ENCODE measurements at places on chromosomes 7 and 10.

DNA sequence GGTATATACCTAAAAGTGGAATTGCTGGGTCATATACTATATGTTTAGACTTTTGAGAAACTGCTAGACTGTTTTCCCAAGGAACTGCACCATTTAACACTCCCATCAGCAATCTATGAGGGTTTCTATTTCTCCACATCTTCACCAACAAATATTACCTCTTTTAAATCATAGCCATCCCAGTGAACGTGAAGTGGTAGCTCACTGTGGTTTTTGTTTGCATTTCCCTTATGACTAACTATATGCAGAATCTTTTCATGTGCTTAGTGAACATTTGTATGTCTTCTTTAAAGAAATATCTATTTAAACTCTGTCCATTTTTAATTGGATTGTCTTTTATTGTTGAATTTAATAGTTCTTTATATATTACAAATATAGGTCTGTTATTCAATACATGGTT, 115.8 kb upstream of the SEC61G start:
- no peak for DNase-seq

DNA sequence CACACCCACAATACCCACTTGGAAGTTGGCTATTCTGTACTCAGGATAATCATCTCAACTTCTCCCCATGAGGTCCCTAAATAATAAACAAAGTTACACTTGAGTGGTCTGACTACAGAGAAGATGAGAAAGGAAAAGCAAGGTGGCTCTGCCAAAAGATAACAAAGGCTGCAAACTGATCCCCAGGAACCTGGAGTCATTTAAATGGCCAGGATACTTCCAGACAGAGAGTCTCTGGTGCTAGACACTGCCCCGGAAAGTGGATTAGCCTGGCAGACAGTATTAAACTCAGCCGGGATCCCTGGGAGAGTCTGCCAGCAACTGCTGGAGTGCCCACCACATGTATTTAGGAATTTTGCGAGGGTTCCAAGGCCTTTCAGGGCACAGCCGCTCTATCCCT, 93.7 kb downstream of the DGKI start:
- DNase-seq = no peak

- no peak for DNase-seq
Measured at GRCh38 chr10:43404704-43405084, 4.3 kb downstream of the HNRNPF start.

- DNase-seq = no peak
Measured at GRCh38 chr10:6770846-6771245, 190.8 kb upstream of the PRKCQ start.

DNA sequence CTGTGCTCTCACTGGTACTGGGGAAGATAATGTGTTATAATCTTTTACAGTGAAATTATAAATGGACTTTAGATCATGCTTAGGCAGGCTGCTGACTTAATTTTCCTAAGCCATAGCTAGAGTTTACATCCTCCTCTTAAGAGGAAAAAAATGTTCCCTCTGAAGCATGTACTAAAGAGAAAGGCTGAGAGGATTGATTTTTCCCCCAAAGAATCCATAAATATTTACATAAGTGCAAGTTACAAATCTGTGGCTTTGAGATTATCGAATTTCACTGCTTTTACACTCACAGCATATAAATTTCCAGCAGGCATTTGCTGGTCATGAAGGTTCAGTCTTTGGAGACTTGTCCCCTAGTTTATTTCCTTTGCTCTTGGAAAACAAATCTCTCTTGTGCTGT, 43.7 kb downstream of the CREB5 start:
- DNase-seq = no peak

GRCh38 chr10:129868449-129869035, 95.5 kb downstream of the EBF3 start:
- DNase-seq = no peak

DNA sequence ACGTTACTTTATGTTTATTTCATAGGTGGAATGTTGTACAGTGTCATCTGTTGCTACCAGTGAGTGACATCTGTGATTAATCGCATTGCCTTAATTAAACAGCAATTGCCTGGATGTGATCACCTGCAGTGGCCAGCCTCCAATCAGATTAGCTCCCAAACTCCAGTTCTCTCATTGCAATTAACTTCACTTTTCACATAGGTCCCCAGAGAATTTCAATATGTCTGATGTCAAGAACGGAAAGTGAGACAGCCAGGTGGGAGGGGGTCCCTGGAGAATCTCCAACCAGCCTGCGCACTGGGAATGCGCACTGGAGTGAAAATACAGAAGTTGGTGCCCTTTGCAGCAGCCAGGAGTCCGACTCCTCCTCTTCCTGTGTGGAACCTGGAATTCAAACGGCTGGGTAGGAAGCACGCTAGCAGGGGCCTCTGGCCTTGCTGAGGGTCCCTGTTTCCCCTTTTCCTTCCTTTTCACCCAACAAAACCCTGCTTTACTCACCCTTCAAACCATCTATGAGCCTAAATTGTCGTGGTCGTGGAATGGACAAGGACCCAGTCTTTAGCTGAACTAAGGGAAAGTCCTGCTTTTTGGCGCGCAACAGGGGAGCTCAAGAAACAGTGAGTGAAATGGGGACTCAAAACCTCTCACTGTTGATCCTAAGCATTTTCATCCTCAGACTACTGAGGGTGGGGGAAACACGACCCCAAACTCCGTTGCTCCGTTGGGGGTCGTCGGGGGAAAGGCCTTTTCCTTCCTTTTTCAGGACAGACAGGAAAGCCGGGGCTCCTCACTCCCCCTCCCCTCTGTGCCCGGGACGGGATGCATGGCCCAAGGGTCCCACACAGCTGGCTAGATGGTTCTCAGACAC, 1355.5 kb upstream of the LRRTM3 start:
- peak; percentile 41 for DNase-seq

- no peak for DNase-seq
Measured at GRCh38 chr7:50742401-50742800, 40.3 kb downstream of the GRB10 start.

- DNase-seq = no peak
Measured at GRCh38 chr7:3915337-3915878, 614.4 kb downstream of the SDK1 start.

DNA sequence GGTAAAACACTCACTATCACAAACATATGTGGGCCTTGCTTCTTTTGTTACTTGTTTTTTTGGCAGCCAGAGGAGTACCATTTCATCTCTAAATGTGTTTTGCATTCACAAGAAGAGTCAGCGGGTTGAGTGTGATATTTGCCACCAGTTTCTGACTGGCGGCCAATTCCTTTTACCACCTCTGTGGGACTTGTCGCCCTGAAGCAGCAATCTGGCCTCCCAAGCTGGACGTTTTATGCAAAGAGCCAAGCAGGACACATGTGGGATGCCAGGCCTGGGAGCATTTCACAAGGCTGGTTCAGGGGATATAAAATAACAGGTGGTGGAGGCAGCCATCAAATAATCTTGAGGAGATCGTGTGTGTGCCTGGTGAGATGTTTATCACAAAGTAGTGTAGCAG, 61.8 kb upstream of the TRIL start:
- peak; percentile 90 for DNase-seq

DNA sequence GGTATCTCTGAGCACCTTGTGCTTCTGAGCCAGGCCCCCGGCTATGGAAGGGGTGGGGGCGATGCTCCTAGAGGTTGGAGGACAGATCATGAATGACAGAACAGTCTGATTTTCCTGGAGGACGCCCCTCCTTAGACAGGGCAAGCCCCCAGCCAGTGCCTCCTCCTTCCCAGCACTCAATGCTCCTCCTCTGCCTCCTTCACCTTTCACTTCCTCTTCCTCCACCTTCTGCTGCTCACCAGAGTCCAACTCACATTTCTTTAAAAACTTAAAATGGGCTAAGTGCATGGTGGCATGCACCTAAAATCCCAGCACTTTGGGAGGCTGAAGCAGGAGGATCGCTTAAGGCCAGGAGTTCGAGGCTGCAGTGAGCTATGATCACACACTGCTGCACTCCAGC, 71.1 kb upstream of the CUX1 start:
- no peak for DNase-seq

DNA sequence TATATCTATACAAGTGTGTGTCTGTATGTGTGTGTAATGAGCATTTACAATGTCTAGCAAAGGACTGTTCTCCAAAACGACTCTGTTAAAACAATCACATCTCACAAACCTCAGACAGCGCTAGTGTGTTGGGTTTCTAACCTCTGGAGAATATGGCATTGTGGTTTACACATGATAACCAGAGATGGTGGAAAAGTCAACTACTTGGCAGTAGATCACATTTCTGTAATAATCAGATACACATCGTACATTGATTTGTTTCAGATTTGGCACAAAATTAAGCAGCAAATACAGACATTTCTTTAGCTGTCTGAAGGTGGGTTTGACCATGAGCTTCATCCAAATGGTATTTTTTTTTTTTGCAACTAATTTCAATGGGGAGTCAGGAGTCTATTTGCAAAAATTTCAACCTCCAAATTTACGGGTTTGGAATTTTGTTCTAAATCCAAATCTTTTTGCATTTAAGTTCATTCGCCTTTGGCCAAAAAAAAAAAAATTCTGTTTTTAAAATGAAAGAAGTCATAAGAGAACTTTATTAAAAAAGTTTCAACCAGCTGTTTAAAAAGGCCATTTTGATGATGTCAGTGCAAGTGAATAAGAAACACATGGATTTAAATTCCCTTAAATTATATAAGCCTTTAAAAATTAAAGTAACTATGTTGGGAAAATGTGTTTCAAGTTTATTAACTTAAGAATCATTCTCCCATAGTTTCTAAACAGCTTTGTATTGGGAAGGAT, 127.8 kb downstream of the TMEM26 start:
- no peak for DNase-seq

DNA sequence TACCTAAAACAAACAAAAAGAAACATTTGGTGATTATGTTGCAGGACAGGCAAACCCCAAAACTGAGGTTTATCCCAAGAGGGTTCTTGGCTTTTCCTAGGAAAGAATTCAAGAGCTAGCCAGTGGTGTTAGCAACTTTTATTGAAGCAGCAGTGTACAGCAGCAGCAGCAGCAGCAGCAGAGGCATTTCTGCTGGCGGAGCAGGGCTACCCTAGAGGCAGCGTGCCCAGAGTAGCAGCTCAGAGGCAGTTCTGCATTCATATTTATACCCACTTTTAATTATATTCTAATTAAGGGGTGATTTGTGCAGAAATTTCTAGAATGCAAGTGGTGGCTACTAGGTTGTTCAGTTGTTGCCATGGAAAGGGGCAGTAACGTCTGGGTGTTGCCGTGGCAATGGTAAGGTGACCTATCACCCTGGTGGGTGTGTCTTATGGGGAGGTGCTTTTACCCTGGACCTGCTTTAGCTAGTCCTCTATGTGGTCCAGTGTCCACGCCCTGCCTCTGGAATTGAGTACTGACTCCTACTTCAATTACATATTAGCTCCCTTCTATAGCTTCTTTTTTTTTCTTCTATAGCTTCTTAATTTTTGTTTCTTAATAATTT, 53.9 kb downstream of the VCL start:
- no peak for DNase-seq

GRCh38 chr7:133491201-133491691, 238.4 kb downstream of the EXOC4 start:
- no peak for DNase-seq

GRCh38 chr10:29109707-29110571, 178.9 kb upstream of the LYZL1 start:
- DNase-seq = no peak

DNA sequence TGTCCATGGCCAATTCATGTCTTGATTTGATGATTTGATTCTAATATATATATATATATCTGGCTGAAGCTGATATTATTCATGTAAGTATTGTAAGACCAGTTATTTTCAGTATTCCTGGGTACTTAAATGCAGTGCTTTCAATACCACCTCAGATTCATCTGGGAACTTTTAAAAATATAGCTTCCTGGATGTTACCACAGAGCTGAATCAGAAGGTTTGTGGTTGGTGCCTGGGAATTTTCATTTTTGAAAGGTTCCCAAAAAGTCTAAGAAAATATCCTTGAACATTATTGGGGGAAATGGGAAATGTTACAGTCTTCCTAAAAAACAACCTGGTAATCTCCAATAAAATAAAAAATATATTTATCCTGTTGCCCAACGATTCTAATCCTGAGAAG, 10.7 kb upstream of the PPP3CB start:
- DNase-seq = no peak

- DNase-seq = no peak
Measured at GRCh38 chr10:2891073-2891769, 176.1 kb upstream of the PFKP start.

GRCh38 chr10:126070476-126071215, 174.3 kb downstream of the FANK1 start:
- no peak for DNase-seq

DNA sequence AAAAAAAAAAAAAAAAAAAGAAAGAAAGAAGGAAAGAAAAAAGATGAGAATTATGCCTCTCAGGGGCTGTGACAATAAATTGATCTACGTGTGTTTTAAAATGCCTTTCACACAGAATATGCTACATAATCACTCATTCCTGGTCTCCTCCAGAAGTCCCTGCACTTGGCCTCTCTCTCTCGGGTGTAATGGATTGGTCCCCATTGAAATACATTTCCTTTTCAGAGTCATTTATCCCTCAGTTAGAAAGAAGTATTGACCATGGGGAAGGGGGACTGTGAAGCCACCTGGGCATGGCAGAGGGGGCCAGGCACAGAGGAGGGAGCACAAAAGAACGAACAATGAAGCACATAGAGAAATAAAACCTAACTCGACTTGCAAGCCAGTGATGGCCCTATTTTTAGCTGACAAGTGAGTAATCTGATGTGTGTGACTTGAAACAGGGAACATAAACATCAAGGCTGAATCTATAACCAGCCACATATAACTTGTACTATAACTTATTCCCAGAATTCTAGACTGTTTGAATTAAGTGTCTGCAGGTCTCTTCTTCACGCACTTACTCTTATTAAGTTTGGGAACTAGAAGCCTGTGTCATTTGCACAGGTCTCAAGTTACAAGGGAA, 490.8 kb downstream of the KCNMA1 start:
- DNase-seq = no peak

- no peak for DNase-seq
Measured at GRCh38 chr10:63430091-63430998, 35.4 kb downstream of the JMJD1C start.

DNA sequence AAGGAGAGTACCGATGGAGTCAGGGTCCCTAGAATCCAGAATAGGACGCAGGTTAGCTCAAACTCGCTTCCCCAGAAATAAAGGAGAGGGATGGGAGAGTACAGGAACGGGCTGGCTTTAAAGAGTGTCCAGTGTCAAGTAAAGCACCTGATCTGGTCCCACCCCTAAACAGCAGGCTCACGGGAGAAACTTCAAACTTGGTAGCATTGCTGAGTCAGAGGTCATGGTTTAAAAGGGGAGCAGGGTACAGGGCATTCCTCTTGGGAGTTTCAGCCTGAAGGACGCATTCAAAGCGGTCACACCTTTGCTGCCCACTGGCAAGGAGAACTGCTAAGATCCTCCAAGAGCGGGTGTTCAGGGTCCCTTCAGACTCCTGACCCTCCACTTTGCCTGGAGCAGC, 140.7 kb downstream of the GLI3 start:
- no peak for DNase-seq

All from NCI-H1092 treated with DMSO at 0.1 percent for 48 hours (cell line).